ENCODE measurements at places on chromosomes 12 and 14. TPM values are rescaled to one million over a fixed set of nuclear protein-coding genes. Genes with fewer than 3 reads are reported as not detected.

The EFS gene
- not detected for total RNA-seq

DNA sequence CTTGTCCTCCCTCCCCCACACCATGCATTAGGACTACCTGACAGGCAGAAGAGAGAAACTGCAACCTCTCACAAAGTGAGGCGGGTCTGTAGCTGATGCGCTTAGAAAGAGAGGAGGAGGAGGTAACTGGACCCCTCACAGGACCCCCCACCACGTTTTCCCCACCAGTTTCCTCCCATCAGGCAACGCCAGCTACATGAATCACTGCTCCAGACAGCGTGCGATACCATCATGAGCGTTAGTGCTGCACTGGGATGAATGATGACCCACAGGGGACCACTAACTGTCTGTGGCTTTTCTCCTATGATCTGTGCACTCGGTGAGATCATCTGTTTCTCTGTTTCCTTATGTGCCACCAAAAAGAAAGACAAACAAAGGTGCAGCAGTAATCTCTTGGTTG is 77.7 kb downstream of the KCNK10 start:
- DNase-seq = no peak

DNA sequence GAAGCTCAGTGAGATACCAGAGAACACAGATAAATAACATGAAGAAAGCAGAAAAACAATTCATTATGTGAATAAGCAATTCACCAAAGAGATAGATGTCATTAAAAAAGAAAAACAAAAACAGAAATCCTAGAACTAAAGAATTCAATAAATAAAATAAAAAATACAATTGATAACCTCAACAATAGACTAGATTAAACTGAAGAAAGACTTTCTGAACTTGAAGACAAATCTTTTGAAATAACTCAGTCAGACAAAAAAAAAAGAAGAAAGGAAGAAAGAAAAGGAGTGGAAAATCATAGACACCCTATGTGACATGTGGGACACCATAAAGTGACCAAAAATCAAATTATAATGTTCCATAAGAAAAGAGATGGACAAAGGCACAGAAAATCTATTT is 14.0 kb upstream of the SLC38A1 start:
- no peak for DNase-seq

GRCh38 chr12:43586646-43587245 is 34.7 kb upstream of the ADAMTS20 start:
- DNase-seq = no peak

- no peak for DNase-seq
Measured at GRCh38 chr14:56633544-56633943, 53.9 kb downstream of the TMEM260 start.

Measured in activated naive CD8-positive, alpha-beta T cell treated with anti-CD3 and anti-CD28 coated beads for 36 hours (primary cell).